Urinary bladder (tissue), 4 donors: ENCODE measurements at places on chromosomes 6 and 20. TPM values are rescaled to one million over a fixed set of nuclear protein-coding genes. Genes with fewer than 3 reads are reported as not detected.

The TBC1D32 gene
- polyA plus RNA-seq, result 1.4 TPM

The NOX3 gene
- not detected for polyA plus RNA-seq

The IL17F gene
- polyA plus RNA-seq, result not detected

The POU5F1 gene
- 4.4 TPM for polyA plus RNA-seq

The PMEPA1 gene
- polyA plus RNA-seq, result 20.4 TPM

The MUC22 gene
- not detected for polyA plus RNA-seq

The MYO6 gene
- polyA plus RNA-seq, result 12.4 TPM

The SLC35F1 gene
- 0.92 TPM for polyA plus RNA-seq

The C6orf132 gene
- 4.4 TPM for polyA plus RNA-seq

The B4GALT5 gene
- polyA plus RNA-seq, result 46.4 TPM

The HSPA12B gene
- polyA plus RNA-seq, result 11.8 TPM

The HLA-DOA gene
- 5.7 TPM for polyA plus RNA-seq

DNA sequence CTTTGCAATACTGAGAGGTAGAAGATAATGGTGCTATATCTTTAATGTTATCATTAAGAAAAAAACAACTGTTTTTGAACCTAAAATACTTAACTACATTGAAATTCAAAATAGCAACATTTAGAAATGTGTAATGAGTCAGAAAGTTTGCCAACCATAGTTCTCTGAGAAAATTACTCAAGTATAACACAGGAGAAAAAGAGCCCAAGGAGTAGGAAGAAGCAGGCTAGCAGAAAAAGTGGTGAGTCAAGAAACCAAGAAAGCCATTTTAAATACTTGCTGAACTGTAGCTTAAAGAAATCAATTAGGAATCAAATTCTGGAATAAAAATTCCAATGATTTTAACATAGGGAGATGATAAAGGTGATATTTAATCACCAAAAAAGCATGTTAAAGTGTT, 181.0 kb upstream of the RSPO3 start:
- no peak for DNase-seq

DNA sequence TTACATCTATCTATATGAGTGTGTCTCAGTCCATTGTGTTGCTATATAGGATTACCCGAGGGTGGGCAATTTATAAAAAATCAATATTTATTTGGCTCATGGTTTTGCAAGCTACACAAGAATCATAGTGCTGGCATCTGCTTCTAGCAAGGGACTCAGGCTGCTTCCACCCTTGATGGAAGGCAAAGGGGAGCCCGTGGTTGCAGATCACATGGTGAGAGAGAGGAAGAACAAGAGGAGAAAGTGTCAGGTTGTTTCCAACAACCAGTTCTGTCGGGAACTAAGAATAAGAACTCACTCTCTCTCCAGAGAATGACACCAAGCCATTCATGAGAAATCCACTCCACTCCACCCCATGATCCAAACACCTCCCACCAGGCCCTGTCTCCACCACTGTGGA, 48.2 kb upstream of the TENT5A start:
- DNase-seq, result no peak

GRCh38 chr6:147366290-147366689, 142.2 kb upstream of the SAMD5 start:
- no peak for DNase-seq

DNA sequence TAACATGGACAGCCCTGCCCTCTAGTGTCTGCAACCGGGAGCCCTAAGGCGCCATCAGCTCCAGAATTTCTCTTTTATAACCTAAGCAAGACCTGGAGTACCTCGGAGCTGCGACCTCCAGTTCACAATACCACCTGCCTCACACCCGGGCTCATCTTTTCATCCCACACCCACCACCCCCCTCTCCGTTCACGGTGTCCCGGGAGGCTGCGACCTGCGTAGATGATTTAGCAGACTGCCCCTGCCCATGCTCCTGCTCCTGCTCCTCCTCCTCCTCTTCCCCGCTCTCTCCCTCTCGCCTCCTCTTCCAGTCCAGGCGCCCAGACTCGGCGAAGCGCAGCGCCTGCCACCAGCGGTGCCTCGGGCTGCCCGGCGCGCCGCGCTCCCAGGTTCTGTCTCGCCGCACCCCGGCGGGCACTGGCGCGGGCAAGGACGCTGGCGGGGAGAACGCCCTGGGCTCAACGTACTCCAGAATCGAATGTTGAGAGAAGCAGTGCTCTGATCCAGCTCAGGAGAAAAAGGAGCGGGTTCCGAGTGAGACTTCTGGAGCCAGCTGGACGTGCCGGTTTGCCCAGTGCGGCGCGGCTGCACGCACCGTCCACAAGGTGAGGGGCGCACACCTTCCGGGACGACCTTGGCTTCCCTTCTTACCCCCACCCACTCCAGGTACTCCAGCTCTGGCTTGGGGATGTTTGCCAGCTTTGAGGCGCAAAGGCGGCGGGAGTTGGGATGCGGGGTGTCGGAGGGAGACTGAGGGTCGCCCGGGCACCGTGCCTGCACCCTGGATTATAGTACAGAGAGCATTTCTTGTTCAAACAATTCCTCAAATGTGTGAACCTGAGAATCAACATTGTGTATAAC, at the start of gene HTR1E:
HTR1E (plus strand) TSS at position 310 of the 861 bp plus-strand sequence. CDS start 77,807 bp downstream, outside the sequence.
- DNase-seq, result peak; percentile 32

DNA sequence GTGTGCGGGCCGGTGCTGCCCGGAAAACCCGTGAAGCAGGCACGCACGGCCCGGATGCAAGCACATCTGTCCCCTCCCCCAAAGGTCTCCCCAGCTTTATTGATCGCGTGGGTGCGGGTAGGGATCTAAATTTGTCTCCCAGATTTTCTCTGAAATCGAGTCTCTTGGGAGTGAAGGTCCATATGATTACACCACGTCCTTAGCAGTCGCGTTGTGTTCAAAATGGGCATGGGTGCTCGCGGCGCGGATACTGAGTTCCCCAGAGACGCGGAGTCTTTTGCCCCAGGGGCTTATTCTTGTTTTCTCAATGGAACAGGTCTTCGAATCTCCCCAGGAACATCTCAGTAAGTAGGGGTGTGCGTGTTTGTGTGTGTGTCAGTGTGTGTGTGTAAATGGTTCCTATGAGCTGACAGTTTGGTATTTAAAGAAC, 2.8 kb upstream of the ZNF292 start:
- DNase-seq, result peak; percentile 10

DNA sequence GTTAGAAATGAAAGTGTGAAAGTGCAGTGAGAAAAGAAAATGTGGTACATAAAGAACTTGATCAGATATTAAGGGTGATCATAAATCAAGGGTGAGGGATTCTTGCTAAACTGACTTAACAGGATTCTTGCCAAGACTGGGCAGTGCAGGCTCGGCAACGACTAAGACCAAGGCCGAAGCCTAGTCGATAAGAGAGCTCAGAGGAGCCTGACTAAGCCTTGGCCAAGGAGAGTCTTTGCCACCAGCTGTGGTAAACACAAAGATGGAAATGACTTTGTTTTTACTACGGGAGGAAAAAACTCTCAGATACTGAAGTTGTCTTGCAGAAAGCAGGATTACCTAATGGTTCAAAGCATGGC, 196.6 kb downstream of the LY86 start:
- DNase-seq, result no peak

DNA sequence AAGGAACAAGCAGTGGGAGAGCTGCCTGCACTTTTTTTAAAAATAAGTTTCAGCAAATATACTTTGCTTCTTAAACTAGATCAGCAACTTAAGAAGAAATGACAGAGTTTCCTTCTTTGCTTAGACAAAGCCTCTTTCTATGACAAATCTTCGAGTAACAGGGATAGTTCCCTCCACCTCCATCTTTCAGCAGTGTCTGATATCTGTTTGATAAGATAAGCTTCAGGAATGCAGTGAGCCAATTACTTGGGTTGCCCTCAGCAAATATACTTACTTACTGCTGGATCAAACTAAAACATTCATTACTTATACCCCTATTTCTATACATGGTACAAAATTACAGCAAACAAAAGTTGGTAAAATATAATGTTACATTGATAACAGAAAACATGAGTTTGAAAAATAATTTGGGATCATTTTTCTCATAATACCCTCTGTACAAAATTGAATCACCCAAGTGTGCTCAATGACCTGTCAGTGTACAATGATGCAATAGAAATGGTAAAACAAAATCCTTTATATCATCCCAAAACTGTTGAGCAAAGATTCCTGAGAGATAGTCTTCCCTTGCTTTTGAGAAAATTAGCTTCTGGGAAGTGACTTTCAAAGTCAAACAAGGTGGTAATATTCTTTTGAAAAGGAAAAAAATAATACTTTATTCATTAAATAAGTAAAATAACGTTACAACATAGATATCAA, 24.5 kb downstream of the FRK start:
- no peak for DNase-seq

DNA sequence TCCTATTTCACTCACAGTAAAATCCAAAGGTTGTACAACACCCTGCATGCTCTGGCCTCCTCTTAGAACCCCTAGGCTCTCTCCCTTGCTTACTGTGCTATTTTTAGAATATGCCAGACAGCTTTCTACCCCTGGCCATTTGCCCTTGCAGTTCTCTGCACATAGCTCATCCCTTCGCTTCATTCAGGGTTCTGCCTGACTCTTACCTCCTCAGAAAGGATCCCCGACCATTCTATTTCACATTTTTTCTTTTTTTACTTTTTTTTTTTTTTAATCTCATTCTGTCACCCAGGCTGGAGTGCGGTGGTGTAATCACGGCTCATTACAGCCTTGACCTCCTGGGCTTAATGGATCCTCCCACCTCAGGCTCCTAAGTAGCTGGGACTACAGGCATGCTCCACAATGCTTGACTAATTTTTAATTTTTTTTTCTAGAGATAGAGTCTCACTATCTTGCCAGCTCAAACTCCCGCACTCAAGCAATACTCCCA, 33.6 kb downstream of the COMMD7 start:
- no peak for DNase-seq

GRCh38 chr6:43668151-43669028, 19.2 kb downstream of the MRPS18A start:
- peak; percentile 73 for DNase-seq

GRCh38 chr6:159577564-159577963, 115.5 kb downstream of the SOD2 start:
- no peak for DNase-seq

DNA sequence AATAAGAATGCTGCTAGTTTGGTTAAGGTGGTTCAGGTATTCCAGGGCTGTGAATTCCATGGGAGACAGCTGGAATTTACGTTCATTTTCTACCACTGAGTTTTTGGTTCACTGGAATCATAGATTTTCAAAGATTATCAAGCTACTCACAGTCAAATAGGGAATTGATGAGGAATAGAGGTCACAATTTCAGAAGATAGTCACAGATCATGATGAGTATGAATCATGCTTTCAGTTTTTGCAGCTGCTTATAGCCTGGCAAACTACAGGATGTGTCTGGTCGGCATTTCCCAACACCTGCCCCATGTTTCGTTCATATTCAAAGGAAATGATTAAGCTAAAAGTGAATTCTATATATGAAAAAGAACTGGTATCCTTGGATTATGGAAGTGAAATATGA, 58.7 kb downstream of the BCKDHB start:
- DNase-seq, result no peak

DNA sequence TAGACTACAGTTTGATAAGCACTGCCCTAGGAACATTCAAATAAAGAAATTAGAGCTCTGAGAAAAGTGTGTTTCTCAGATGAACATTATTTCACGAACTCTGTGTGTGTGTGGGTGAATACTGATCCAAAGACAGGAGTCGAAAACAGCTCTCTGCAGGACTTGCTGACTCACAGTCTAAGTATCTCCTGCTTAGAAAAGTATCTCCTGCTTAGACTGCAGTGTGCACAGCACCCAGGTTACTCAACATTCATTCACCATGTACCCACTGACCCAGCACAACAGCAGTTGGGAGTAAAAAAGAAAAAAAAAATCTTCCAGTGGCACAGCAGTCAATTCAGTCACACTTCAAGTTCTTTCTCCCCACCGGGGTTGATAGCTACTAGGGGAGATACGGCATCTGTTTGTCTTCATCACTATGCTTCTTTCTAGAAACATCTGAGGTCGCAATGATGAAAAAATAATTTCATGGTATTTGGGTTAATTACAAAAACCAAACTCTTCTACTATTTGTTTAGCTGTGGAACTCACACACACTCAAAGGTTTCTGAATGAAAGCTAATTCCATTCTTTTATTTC, 48.0 kb downstream of the GCLC start:
- DNase-seq, result no peak

GRCh38 chr6:4775494-4776130, 592 bp upstream of the CDYL start:
- no peak for DNase-seq

DNA sequence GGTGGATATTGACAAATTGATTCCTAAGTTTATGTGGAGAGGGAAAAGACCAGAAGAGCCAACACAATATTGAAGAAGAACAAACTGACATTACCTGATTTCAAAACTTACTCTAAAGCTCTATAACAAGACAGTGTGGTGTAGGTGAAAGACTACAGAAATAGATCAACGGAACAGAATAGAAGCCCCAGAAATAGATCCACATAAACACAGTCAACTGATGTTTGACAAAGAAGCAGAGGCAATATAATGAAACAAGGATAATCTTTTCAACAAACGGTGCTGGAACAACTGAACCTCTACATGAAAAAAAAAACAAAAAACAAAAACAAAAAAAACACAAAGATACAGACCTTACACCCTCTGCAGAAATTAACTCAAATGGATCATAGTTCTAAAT, 50.2 kb downstream of the MAP3K5 start:
- no peak for DNase-seq

- DNase-seq, result no peak
These were observed 80.5 kb downstream of the SMLR1 start for GRCh38 chr6:130907687-130908086.

GRCh38 chr6:26048590-26048989, 38.6 kb upstream of the HFE start:
- DNase-seq, result no peak

GRCh38 chr6:115733426-115733825, 327.3 kb downstream of the FRK start:
- DNase-seq, result no peak

- no peak for DNase-seq
These were observed 390.4 kb upstream of the SLC35B3 start for GRCh38 chr6:8825726-8826125.

GRCh38 chr6:138328210-138328609, 49.5 kb upstream of the SMIM28 start:
- no peak for DNase-seq

DNA sequence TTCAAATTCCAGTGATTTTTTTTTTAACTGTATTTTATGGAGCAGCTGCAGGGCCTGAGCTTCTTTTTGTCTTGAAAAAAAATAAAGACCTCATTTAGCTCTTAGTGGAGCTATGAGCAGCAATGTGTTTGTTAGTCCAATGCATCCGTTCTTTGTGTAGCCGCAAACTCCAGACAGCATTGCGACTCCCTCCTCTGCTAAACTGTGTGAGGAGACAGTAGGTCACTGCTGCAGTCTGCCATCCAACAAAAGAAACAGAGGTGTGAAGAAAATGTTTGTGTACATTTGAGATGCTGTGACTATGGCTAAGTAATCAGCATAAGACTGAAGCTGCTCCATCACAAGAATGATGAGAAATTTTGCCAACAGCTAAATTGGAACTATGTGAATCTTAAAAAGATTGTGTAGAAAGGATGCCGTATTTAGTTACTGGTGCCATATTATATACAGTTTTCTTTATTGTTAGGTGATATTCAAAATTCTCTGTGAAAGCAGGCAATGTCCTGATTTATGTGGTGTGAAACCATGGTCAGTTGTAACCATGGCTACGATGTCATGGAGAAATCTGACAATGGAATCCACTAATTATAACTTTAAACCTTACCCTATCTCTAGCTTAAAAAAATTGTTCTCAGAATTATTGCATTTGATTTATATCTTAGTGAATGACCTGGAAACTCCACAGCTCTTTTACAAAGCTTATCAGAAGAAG, 428.8 kb upstream of the EPHA7 start:
- DNase-seq, result no peak
